ENCODE measurements at places on chromosomes 4 and X.

- no peak for DNase-seq
Measured at GRCh38 chrX:109928596-109929335, 74.1 kb upstream of the TMEM164 start.

- DNase-seq: no peak
Measured at GRCh38 chrX:44945736-44946135, 72.7 kb downstream of the KDM6A start.

GRCh38 chrX:30141966-30142365 lies 73.4 kb upstream of the MAGEB2 start:
- peak; percentile 37 for DNase-seq

DNA sequence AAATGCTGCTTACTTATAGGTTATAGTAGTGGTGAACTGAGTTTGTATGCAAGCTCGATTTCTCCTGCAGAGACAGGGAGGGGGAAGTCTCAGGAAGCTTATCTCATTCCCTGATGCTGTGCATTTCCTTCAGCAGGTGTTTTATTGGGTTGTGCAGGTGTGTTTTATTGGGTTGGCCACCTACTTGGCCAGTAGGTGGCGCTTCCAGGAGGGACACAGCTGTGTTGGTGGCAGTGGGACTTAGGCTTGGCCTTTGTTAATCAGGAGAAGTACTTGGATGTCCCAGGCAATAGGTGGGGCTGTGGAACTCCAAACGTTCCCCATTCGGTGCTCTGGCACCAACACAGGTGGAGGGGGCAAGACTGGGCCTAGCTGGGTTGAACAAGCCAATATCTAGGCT lies 196.0 kb upstream of the DCAF8L1 start:
- DNase-seq: peak; percentile 35

DNA sequence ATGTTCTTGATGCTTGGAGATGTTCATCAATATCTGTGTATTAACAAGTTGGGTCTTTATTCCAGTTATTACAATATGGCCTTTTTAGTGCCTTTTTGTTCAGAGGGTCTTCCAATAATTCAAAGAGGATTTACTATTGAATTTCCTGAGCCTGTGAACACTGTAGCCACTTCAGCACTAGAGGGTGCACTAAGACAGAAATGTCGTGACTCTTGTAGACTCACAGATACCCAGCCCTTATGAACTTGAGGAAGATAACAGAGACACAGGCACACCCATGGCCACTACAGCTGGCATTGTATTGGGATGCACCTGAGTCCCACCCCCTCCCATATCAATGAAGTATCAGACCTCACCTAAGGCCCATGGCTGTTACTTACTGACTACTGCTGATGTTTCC lies 54.4 kb upstream of the ACTRT1 start:
- peak; percentile 45 for DNase-seq

DNA sequence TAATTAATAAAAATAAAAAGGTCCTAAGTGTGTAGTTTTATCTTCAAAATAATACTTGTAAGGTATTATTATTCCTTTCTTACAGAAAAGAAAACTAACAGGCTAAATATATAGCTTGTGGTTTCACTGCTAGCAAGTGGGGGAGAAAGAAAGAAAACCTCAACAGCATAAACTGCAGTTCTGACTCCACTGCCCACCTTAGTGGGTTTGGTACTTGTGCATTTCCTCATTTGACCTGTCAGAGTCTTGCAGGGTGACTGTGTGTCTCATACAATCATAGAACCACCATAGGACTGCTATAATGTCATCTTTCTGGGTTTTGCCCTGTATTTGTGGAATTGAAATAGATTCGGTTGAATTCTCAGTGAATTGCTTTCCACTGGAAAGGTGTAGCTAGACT lies 94.7 kb upstream of the PUDP start:
- DNase-seq: no peak

GRCh38 chr4:80875642-80876041 lies 154.9 kb upstream of the BMP3 start:
- DNase-seq: no peak

DNA sequence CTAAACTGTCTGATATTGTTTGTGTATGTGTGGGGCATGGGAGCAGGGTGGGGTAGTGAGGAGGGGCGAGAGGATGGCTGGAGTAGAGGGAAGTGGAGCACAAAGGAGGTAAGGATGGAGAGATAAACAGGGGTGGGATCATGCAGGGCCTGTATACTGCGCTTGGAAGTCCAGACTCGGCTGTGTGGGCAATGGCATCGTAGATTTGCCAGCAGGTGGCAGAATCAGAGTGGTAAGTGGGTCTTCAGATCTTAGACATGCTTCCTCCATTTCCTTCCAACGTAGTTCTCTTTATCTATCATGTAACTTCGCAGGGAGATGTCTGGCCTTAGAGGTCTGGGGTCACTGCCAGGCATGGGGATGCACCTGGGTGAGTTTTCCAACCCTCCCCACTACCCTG lies 155.5 kb downstream of the PDGFRA start:
- DNase-seq: no peak

GRCh38 chr4:61202638-61203435 lies 2.7 kb downstream of the ADGRL3 start:
- DNase-seq: peak; percentile 51

GRCh38 chr4:187135878-187136277 lies 412.2 kb upstream of the FAT1 start:
- DNase-seq: no peak

GRCh38 chrX:30865015-30865414 lies 24.0 kb downstream of the TAB3 start:
- peak; percentile 31 for DNase-seq

DNA sequence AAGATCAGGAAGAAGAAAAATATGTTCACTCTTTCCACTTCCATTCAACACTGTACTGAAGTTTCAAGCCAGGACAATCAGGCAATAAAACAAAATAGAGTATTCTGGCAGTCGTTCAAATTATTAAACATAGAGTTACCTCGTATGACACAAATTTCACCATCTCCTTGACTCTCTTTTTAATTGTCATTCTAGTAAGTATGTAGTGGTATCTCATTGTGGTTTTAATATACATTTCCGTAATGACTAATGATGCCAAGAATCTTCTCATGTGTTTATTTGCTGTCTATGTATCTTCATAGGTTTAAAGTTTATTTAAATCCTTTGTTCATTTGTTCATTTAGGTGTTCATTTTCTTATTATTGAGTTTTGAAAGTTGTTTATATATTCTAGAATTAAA lies 352.2 kb downstream of the IDS start:
- no peak for DNase-seq

- no peak for DNase-seq
Measured at GRCh38 chrX:50536955-50537354, 66.3 kb upstream of the DGKK start.
